Right forelimb (tissue), 1 donor: ENCODE measurements at places on chromosomes 1 and 21.

DNA sequence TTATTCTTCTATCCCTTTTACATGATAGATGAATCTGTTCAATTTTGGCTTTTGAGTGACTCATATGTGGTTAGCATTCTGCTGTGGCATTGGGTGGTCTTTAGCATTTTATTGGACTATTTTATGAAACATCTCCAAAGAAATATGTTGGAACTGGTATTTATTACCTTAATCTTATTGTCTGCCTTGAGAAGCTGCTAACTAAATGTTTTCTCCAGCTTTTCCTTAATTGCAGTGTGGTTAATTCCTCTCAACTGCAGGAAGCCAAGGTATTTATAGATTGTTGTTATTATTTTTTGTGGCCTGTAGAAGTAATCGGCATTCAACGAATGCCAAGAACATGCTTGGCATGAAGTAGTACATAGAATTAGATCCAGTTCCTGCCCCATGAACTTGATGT lies 64.1 kb downstream of the NOS1AP start:
- DNase-seq = no peak

GRCh38 chr1:200437088-200437487 lies 27.3 kb upstream of the ZNF281 start:
- DNase-seq = no peak

GRCh38 chr1:25774921-25775771 lies 24.8 kb upstream of the SELENON start:
- DNase-seq = no peak

GRCh38 chr1:168553680-168554553 lies 10.1 kb upstream of the XCL2 start:
- no peak for DNase-seq

GRCh38 chr1:109906160-109906838 lies 4.3 kb upstream of the CSF1 start:
- DNase-seq = no peak

DNA sequence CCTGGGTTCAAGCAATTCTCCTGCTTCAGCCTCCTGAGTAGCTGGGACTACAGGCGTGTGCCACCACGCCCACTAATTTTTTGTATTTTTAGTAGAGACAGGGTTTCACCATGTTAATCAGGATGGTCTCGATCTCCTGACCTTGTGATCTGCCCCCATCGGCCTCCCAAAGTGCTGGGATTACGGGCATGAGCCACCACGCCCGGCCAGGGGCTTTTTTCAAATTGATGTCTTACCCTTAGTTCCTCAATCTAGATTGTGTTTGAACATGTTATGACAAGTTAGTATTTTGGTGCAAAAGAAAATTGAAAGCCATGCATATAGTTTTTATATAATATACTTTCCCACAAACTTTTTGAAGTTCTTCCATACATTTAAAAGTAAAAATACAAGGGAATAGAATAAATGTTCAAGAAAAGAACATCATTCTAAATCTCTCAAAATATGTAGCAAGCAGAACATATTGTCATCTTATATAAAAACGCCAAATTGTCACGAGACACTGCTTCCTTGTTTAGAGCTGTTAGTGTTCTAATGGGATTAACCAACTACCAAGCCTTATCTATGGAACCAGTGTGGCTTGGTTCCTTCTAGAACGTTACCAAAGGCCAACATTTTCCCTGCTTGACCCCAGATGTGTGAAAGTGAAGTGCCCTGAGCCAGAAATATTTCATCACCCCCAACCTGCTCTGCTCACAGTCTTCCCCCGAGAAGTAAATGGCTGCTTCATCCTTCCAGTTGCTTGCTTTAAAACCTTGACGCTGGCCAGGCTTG lies 9.5 kb upstream of the PLEKHM2 start:
- no peak for DNase-seq

DNA sequence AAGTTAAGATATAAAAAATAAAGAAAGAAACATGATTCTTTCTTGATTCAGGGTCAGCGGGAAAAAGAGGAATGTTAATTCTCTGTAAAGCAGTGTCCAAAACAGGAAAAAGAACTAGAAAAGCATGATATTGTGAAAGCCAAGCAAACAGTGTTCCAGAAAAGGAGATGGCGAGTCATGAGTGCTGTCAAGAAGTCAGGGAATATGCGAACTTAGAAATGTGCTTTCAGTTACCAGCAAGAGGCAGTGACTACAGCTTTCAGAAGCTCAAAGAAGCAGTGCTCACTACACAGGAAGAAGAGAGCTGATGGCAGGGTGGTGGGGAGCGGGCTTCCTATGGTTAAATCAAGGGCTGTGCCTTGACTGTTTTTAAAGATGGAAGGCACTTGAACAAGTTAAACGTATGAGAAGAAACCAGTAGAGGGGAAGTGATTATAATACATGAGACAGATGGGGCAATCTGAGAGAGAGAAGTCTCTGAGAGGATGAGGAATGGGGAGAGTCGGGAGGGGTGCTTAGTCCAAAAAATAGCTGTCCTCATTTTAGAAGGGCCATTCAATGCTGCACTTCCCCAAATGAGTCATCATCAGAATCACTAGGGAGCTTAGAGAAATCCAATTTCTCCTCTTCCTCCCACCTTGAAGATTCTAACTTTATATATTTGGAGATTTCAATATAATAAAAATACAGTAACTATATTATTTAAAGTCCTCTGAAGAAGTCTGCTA lies 90.4 kb downstream of the KCNK1 start:
- no peak for DNase-seq

- no peak for DNase-seq
These were observed 543.6 kb upstream of the B3GALT2 start for GRCh38 chr1:193730017-193730416.

DNA sequence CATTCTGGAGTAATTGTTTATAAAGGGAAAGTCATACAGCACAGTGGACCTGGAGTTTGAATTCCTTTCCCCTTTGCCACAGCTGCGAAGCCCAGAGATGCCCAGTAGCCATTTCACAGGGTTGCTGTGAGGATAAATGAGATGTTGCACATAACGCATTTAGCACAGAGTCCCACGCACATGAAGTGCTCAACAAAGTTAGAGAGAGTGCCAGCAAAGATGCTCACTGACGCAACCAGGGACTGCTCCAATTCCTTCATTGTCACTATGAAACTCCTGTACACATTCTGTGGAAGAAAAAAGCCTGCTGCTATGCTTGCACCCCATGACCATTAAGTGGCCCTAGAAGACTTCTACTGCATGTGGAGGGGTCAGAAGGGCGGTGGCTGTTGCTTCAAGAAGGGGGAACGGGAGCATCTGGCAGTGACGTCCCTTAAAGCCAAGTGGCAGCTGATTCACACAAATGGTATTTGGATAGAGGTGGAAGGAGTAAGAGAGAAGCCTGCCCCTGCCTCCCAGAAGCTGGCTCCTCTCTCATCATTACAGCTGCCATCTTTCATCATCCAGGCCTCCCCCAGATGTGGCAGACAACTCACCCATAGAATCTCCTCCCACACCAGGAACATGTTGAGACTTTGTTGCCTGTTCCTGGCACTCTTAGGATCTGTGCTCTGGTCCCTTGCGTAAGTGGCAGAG lies 26.5 kb upstream of the VAV3 start:
- no peak for DNase-seq

GRCh38 chr1:63173161-63173560 lies 149.2 kb upstream of the FOXD3 start:
- DNase-seq = no peak
